SK-MEL-5 (cell line): ENCODE measurements at places on chromosomes 4 and X. TPM values are rescaled to one million over a fixed set of nuclear protein-coding genes. Genes with fewer than 3 reads are reported as not detected.

- no peak for DNase-seq
Observed at GRCh38 chr4:138911909-138912703, 103.5 kb upstream of the NOCT start.

The HS6ST2 gene
- total RNA-seq, result 4.6 and 5.6 TPM in 2 replicates

The QDPR gene
- 37.9 and 55.5 TPM in 2 replicates for total RNA-seq

- no peak for DNase-seq
Observed at GRCh38 chr4:182738283-182739047, 178.7 kb downstream of the DCTD start.

- DNase-seq, result no peak
Observed at GRCh38 chrX:53440101-53440500, 5.9 kb upstream of the HSD17B10 start.

DNA sequence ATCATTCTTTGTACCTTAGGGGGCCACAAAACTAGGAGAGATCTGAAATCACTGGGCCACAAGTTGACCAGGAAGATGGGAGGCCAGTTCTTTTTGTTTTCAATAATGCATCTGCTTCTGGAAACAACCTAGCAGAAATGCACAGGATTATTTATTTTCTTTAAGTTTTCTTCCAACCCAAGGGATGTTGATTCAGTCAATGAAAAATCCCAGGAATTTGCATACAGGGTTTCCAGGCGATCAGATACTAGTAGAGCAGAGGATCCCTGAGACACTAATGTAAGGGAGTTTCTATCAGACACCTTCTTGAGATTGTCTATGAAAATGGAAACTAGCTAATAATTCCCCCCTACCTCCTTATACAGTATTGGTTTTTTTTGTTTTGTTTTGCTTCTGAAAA, 7.4 kb downstream of the ATOH1 start:
- no peak for DNase-seq

DNA sequence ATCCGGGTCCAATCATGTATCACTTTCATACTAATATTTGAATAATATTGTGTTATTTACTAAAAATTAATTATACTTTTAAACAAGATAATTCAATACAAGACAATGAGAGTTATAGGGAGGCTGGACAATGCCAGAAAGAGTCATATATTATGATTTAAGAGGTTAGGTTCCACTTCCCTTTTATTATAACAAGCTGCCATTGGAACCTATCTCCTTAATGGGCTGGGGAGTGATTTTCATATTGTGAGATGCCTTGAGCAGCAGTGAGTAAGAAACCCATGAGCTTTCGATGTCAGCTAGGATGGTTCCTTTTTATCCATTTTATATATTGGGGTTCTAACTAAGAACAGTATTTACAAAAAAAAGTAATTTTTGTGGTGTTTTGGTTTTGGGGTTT, 91.8 kb downstream of the MAB21L2 start:
- DNase-seq, result no peak

The ZNF732 gene
- 0.08 TPM in 1 of 2 replicates, not detected in the other for total RNA-seq
